ENCODE measurements at places on chromosomes 2 and 18. TPM values are rescaled to one million over a fixed set of nuclear protein-coding genes. Genes with fewer than 3 reads are reported as not detected.

The LOXL3 gene
- 21.9 TPM for total RNA-seq

DNA sequence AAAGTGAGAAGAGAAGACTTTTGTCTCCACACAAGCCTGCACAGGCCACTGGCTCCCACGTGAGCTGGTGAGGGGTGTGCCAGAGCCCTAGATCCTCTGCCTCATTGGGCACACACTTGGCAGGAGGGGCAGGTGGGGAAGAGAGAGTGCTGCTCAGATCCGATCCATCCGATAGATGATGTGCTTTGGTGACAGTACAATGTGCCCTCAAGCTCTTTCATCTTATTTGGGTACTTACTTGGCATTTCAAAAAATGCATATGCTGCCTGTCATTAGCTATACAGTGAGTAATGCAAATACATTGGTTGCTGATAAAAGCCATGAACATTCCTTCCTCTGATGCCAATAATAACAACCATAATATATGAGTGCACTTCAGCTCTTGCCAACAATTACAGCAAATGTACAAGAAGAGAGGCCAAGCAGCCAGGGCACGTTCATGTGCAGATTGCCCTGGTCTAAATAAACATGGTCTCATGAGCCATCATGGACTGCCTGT, 255.3 kb downstream of the VAPA start:
- H3K4me1 ChIP-seq, result no peaks in the 10 kb centered on the region
- H3K27me3 ChIP-seq, result no peaks in the 10 kb centered on the region
- H3K36me3 ChIP-seq, result no peaks in the 10 kb centered on the region
- H3K27ac ChIP-seq, result no peak overlapping the region

The HOXD3 gene
- total RNA-seq, result 15.3 TPM

- no peak overlapping the region for H3K4me3 ChIP-seq
- H3K27me3 ChIP-seq, result no peaks in the 10 kb centered on the region
- no peaks in the 10 kb centered on the region for H3K4me1 ChIP-seq
- no peak overlapping the region for H3K27ac ChIP-seq
- no peaks in the 10 kb centered on the region for H3K36me3 ChIP-seq
Observed at GRCh38 chr18:67864677-67865340, 348.3 kb upstream of the DSEL start.

- no peaks in the 10 kb centered on the region for H3K27me3 ChIP-seq
- no peak for DNase-seq
- no peaks in the 10 kb centered on the region for H3K4me1 ChIP-seq
- peaks cover 30% of the 10 kb centered on the region for H3K36me3 ChIP-seq
Observed at GRCh38 chr2:203062126-203062525, 47.5 kb downstream of the NBEAL1 start.

The EMILIN1 gene
- 62.5 TPM for total RNA-seq

DNA sequence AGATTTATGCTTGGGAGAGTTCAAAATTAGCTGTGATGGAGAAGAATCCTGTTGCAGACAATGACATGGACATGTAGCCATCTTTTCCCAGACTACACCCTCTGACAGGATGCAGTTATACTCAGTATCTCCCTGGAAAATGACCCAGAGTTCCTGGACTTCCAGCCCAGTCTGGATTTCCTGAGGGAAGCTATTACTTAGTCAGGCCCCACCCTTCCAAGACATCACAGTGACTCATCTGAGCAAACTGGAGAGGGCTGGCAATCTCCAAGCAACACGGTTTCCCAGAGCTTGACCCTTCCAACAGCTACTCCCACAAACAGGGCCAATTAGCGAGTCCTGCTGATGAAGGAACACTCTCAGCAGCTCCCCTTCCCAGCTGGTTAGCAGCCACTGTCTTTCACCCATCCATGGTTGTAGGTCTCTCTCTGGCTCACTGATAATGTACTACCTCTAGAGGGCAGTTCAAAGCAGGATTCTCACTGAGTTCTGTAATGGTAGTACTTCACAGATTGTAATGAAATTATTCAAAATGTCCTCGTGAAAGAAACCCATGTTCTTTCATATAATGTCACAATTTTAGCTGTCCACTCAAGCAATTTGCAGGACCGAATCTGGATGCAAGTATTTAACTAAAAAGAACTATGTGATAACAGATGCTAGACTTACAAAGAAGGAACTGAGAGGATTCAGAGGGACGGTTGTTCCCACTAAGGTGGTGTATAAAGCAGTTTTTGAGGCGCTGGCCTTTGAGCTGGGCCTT, 110.2 kb downstream of the MDH1 start:
- H3K4me1 ChIP-seq, result no peaks in the 10 kb centered on the region
- H3K4me3 ChIP-seq, result no peak overlapping the region
- no peaks in the 10 kb centered on the region for H3K36me3 ChIP-seq
- peak overlapping the region; percentile 42 for H3K27ac ChIP-seq

- peak within 1 kb of the TSS; percentile 14 for H3K4me3 ChIP-seq
- peaks cover 11% of the 10 kb centered on the region for H3K4me1 ChIP-seq
Observed at GRCh38 chr2:26401739-26402541, at the start of gene DRC1. Gene DRC1, plus strand, starts transcription at chr2:26401920. Its CDS starts 70 bp downstream, at chr2:26401990.

- no peaks in the 10 kb centered on the region for H3K36me3 ChIP-seq
- no peak overlapping the region for H3K27ac ChIP-seq
- DNase-seq, result no peak
- peaks cover 9% of the 10 kb centered on the region for H3K4me1 ChIP-seq
- H3K27me3 ChIP-seq, result no peaks in the 10 kb centered on the region
Observed at GRCh38 chr2:102041351-102041750, 49.6 kb downstream of the IL1R2 start.

DNA sequence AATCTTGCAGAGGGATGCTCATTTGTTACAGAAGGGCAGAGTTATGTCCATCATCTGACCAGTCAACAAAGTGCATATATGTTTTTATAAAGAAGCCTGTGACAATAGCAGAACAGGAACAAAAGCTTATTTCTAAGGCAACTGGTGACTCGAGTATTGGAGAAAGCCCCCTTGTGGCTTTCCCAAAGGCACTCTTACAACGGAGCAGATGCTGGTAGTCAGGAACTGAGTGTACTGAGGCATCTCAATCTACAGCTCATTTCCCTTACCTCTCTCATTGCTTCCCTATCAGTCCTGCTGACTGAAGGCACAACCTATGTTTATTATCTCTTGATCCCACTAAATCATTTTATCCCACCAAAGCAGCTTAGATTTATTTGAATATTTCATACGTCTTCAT, 557.1 kb upstream of the CHAC2 start:
- no peak overlapping the region for H3K4me3 ChIP-seq
- H3K36me3 ChIP-seq, result no peaks in the 10 kb centered on the region
- H3K27me3 ChIP-seq, result no peaks in the 10 kb centered on the region
- H3K27ac ChIP-seq, result no peak overlapping the region
- no peaks in the 10 kb centered on the region for H3K4me1 ChIP-seq

- no peak overlapping the region for H3K4me3 ChIP-seq
- no peak for DNase-seq
- H3K4me1 ChIP-seq, result no peaks in the 10 kb centered on the region
- H3K27me3 ChIP-seq, result no peaks in the 10 kb centered on the region
- no peak overlapping the region for H3K27ac ChIP-seq
Observed at GRCh38 chr2:162050513-162050961, 23.5 kb downstream of the DPP4 start.

- no peak overlapping the region for H3K4me3 ChIP-seq
- H3K4me1 ChIP-seq, result no peaks in the 10 kb centered on the region
- H3K27ac ChIP-seq, result no peak overlapping the region
- DNase-seq, result no peak
Observed at GRCh38 chr18:59763541-59764136, 66.4 kb upstream of the CCBE1 start.

The TCF23 gene
- 2.5 TPM for total RNA-seq

DNA sequence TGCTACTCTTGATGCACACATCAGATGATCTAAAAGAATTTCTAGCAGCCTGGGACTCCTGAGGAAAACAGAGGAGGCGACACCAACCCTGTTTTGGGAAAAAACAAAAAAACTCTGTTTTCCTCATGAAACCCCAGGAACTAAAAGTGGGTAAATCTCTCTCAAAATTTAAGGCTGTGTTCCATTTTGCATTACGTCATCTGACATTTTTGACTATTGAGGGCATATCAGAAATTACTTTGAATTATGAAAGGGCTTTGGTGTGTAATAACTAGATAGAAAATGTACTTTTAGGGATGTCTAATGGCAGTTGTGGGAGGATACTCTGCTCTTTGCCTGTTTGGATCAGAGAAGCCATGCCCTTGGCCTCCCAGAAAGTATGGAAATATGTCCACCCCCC, 963.0 kb downstream of the CNTNAP5 start:
- no peaks in the 10 kb centered on the region for H3K27me3 ChIP-seq
- no peaks in the 10 kb centered on the region for H3K36me3 ChIP-seq
- no peak overlapping the region for H3K27ac ChIP-seq
- H3K4me3 ChIP-seq, result no peak overlapping the region
- DNase-seq, result no peak

The AGXT gene
- not detected for total RNA-seq

- H3K27me3 ChIP-seq, result peaks cover 75% of the 10 kb centered on the region
- no peak for DNase-seq
- H3K4me1 ChIP-seq, result peaks cover 35% of the 10 kb centered on the region
- peak overlapping the region; percentile 63 for H3K4me3 ChIP-seq
- no peak overlapping the region for H3K27ac ChIP-seq
Observed at GRCh38 chr2:232523682-232524597, 2.0 kb upstream of the CHRND start.

The CFAP65 gene
- not detected for total RNA-seq

The CAMKMT gene
- 11.1 TPM for total RNA-seq

DNA sequence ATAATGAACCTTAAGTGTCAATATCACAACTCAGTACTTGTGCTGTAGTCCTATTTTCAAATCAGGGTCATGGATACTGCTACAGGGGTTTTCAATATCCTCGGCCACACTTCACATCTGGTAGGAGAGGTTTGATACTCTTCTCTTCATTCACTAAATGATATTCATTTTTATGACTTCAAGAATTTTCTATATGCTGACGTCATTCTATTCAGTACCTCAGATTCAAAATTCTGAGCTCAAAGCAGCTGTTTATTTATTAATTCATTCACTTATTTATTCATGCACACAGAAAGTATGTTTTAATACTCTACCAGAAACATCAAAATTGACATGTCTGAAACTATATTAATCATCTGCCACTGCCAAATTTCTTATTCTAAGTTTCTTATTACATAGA, 866.9 kb upstream of the LRRTM1 start:
- DNase-seq, result no peak
- no peaks in the 10 kb centered on the region for H3K4me1 ChIP-seq
- no peaks in the 10 kb centered on the region for H3K36me3 ChIP-seq
- H3K27ac ChIP-seq, result no peak overlapping the region

DNA sequence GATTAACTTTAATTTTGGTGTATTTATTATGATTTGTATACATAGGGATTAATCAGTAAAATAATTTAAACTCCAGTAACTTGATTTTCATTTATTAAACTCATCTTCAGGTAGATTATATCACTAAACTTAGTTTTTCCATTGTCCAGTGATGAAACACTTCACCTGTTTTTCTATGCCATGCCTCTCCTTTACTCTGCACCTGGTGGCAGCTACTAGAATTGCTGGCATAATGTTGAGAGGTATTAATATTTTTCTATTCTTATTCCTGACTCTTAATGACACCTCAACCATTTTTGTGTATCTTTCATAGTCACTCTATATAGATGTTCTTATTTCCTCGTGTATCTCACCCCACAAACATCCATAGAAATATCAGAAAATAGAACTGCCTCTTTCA, 940.3 kb upstream of the CRIM1 start:
- no peaks in the 10 kb centered on the region for H3K27me3 ChIP-seq
- no peak for DNase-seq
- H3K4me3 ChIP-seq, result no peak overlapping the region
- H3K27ac ChIP-seq, result no peak overlapping the region

The GALR1 gene
- total RNA-seq, result not detected

The UGT1A5 gene
- not detected for total RNA-seq

The PPP3R1 gene
- total RNA-seq, result 78.2 TPM

GRCh38 chr2:37858400-37858711, 66.7 kb upstream of the RMDN2 start:
- no peak overlapping the region for H3K4me3 ChIP-seq
- H3K36me3 ChIP-seq, result no peaks in the 10 kb centered on the region
- peaks cover 26% of the 10 kb centered on the region for H3K4me1 ChIP-seq
- DNase-seq, result no peak

The MIB1 gene
- total RNA-seq, result 31.4 TPM

DNA sequence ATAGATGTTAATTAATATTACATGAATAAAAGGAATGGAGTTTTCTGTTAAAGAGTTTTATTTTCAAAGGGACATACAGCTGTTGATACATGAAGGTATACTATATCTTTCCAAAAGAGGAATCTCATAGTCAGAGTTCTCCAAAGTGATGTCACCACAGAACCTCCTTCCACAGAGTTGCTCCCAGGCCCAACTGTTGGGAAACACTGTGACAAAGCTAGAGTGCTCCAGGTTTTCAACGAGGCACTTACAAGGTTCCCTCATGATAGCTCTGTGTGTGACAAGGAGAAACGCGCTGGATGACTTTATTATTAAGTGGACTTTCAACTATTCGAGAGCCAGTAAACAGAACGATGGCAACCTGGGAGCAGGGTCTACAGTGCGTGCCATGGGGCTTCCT, 33.5 kb downstream of the PTPN18 start:
- no peaks in the 10 kb centered on the region for H3K27me3 ChIP-seq
- peak overlapping the region; percentile 94 for H3K27ac ChIP-seq
- H3K4me3 ChIP-seq, result no peak overlapping the region
- peaks cover 32% of the 10 kb centered on the region for H3K4me1 ChIP-seq

- H3K36me3 ChIP-seq, result no peaks in the 10 kb centered on the region
- H3K27me3 ChIP-seq, result no peaks in the 10 kb centered on the region
- no peak overlapping the region for H3K4me3 ChIP-seq
- H3K4me1 ChIP-seq, result peaks cover 6% of the 10 kb centered on the region
Observed at GRCh38 chr2:234406085-234406484, 90.8 kb downstream of the ARL4C start.

GRCh38 chr2:155690785-155691184, 641.7 kb downstream of the NR4A2 start:
- H3K4me1 ChIP-seq, result no peaks in the 10 kb centered on the region
- H3K27me3 ChIP-seq, result no peaks in the 10 kb centered on the region
- DNase-seq, result no peak
- H3K4me3 ChIP-seq, result no peak overlapping the region

- no peak overlapping the region for H3K4me3 ChIP-seq
- no peak overlapping the region for H3K27ac ChIP-seq
- H3K4me1 ChIP-seq, result no peaks in the 10 kb centered on the region
- peak; percentile 71 for DNase-seq
- H3K36me3 ChIP-seq, result no peaks in the 10 kb centered on the region
Observed at GRCh38 chr2:240983996-240984498, 14.4 kb upstream of the SNED1 start.

The ANO7 gene
- 1.5 TPM for total RNA-seq

DNA sequence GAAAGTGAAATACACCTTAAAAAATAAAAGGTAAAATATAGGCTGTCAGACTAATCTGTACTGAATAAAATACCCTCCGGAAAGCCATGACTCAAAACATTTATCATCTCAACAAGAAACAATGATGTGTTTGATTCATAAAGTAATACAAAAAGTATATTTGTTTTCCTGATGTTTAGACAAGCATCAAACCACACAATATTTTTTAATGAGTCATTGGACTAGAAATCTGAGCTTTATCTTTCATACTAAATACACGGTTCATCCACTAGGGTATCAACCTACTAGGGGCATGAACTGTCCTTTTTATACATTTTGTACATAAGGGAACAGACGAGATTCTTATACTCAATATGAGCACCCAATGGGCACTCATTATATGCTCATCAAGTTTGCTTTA, 31.3 kb downstream of the CD226 start:
- H3K4me3 ChIP-seq, result no peak overlapping the region
- no peak overlapping the region for H3K27ac ChIP-seq
- H3K4me1 ChIP-seq, result peaks cover 3% of the 10 kb centered on the region
- DNase-seq, result no peak

GRCh38 chr2:151357359-151357758, at the start of gene TNFAIP6:
Gene TNFAIP6, plus strand, starts transcription at chr2:151357592. Its CDS starts 75 bp downstream, at chr2:151357667.
- H3K4me1 ChIP-seq, result no peaks in the 10 kb centered on the region
- H3K36me3 ChIP-seq, result no peaks in the 10 kb centered on the region
